Endodermal cell (in vitro differentiated cells): ENCODE measurements at places on chromosomes 12 and 14. TPM values are rescaled to one million over a fixed set of nuclear protein-coding genes. Genes with fewer than 3 reads are reported as not detected.

DNA sequence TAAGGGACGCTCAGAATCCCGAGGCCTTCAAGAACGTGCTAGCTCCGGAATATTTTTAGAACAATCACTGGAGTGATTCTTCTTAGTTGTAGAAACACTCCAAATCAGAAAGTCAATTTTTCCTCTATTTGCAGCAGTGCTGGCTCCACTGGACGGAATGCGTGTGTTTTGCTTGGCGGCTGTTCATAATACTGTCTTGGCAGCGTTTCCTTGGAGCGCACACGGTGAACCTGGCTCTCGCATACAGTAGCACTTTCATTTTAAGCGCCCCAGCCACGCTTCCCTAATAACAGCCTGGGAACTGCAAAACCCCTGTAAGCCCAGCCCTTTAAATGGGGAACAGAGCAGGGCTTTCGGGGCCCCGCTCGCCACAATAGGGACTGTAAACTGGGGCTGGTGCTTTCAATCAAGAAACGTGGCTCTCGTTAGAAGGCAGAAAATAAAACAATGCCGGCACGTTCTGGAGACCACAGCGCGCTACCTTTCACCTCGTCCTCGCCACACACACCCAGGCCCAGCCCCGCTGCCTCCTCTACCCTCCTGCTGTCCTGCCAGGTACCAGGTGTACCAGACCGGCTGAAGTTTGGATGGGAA lies 79.9 kb downstream of the BCL11B start:
- no peak for DNase-seq
- no peaks in the 10 kb centered on the region for H3K27me3 ChIP-seq
- no peaks in the 10 kb centered on the region for H3K36me3 ChIP-seq
- no peaks in the 10 kb centered on the region for H3K4me1 ChIP-seq
- peak overlapping the region; percentile 18 for H3K27ac ChIP-seq

GRCh38 chr12:127144770-127145169 lies 1122.2 kb upstream of the TMEM132C start:
- DNase-seq = no peak
- H3K4me1 ChIP-seq = peaks cover 5% of the 10 kb centered on the region
- no peaks in the 10 kb centered on the region for H3K36me3 ChIP-seq

GRCh38 chr12:22180705-22181104 lies 134.7 kb downstream of the CMAS start:
- H3K36me3 ChIP-seq = no peaks in the 10 kb centered on the region
- H3K27me3 ChIP-seq = no peaks in the 10 kb centered on the region
- DNase-seq = no peak

DNA sequence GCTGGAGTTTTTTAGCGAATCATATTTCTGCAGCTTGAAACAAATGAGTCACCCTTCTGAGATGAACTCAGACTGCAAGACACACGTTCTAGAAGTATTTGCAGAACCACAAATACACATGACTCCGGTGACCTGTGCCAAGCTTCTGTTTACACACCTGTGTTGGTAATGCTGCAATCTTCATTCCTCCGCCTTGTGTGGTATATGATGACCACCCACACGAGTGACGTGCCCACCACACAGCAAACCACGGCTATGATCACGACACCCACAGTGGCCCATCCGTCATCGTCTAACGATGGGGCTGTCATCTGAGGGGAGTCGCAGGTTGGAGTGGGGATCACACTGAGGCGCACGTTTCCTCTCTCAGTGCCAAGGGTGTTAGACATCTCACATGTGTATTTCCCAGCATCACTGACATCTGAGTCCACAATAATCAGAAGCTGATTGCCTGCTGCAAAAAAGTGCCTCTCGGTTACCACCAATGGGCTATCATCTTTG lies 43.0 kb downstream of the LRIG3 start:
- no peaks in the 10 kb centered on the region for H3K27me3 ChIP-seq
- H3K4me3 ChIP-seq = no peak overlapping the region
- peaks cover 100% of the 10 kb centered on the region for H3K36me3 ChIP-seq
- DNase-seq = no peak

EMP1 gene
- total RNA-seq = 0.59 and 0.97 TPM in 2 replicates

GRCh38 chr14:72120315-72120714 lies 188.1 kb downstream of the RGS6 start:
- no peak overlapping the region for H3K27ac ChIP-seq
- H3K27me3 ChIP-seq = no peaks in the 10 kb centered on the region
- no peak overlapping the region for H3K4me3 ChIP-seq

PRPH gene
- 0.25 and 0.51 TPM in 2 replicates for total RNA-seq

DNA sequence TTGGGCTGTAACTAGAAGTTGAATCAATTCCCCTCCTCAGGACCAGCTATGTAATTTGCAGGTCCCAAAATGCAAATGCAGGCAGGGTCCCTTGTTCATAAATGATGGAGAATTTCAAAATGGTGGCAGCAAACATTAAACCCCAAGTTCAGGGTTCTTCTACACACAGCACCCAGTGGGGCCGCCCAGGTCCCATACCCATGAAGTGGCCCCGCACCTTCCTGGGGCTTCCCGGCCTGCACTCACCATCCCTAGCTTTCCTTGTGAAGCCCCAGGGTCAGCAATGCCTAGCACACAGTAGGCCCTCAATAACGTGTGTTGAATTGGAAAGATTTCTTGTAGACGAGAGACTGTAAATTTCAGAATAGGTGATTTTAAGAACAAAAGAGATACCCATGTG lies 76.0 kb downstream of the NTF3 start:
- no peak overlapping the region for H3K4me3 ChIP-seq
- DNase-seq = no peak
- H3K4me1 ChIP-seq = no peaks in the 10 kb centered on the region
- no peak overlapping the region for H3K27ac ChIP-seq

DNA sequence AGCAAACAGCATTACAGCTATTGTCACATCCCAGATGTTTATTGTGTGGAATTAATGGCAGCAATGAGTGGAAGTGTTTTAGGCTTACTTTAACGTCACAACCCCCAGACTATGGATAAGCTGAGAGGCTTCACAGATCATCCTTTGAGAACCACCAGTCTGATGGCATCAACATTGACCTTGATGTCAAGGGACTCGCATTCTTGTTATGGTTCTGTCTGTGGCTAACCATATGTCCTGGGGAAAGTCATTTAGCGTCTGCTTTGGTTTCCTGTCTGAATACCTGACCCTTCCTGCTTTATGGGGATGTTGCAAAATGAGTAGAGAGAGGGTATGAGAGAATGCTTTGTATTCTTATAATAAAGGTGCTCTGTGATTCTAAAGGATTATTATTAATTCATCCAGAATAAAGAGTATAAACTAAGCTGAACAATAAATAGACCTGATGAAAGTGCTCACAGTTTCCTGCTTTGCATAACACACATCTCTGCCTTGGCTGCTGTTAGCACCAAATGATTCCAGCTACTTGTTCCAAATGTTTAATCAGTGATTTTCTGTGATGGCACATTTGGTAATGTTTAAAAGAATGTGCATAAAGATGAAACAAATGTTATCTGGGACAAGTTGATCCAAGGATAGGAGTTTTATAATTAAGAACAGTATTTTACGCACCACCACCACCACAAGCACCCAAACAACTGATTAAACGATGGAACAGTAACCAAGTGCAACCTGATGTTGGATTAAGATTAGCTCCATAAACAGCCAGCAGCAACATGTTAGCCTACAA lies 116.9 kb upstream of the LRIG3 start:
- H3K27me3 ChIP-seq = no peaks in the 10 kb centered on the region
- no peak overlapping the region for H3K27ac ChIP-seq

GRCh38 chr12:6941782-6942181 lies 1.8 kb upstream of the RNU7-1 start:
- peaks cover 42% of the 10 kb centered on the region for H3K36me3 ChIP-seq
- DNase-seq = no peak
- H3K4me3 ChIP-seq = no peak overlapping the region
- H3K4me1 ChIP-seq = peaks cover 13% of the 10 kb centered on the region
- H3K27me3 ChIP-seq = no peaks in the 10 kb centered on the region

DNA sequence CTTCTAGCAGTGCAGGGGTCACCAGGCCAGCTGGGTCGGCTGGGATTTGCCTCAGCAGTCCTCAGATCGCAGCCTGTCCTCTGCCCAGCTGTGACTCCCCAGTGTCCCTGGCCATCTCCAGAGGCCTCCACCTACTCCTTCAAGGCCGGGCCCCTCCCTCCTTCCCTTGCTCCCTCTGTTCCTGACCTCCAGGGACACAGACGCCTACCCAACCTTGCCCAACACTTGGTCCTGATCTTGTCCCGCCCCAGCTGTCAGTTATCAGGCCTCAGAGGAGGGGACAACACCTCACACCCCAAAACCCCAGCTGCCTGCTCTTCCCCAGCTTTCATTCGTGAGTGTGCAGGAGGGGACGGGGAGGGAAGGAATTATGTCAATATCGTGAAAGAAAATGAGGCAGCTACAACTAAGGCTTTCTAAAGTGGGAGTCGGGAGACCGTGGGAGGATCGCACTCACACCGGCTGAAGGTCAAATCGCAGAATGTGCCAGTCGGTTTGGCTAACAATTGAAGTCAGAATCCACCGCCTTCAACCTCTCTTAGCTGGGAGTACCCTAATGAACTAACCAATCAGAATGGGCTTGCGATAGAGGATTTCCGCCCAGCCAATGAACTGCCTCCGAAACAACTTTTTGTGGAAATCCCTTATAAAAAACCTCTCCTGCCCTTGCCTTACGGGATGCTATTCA lies 9.4 kb upstream of the PLBD2 start:
- DNase-seq = peak; percentile 81
- no peaks in the 10 kb centered on the region for H3K27me3 ChIP-seq
- H3K4me3 ChIP-seq = no peak overlapping the region
- H3K36me3 ChIP-seq = no peaks in the 10 kb centered on the region

LTBR gene
- 4.4 to 13.2 TPM (median 8.4 TPM) in 3 replicates for total RNA-seq

DNA sequence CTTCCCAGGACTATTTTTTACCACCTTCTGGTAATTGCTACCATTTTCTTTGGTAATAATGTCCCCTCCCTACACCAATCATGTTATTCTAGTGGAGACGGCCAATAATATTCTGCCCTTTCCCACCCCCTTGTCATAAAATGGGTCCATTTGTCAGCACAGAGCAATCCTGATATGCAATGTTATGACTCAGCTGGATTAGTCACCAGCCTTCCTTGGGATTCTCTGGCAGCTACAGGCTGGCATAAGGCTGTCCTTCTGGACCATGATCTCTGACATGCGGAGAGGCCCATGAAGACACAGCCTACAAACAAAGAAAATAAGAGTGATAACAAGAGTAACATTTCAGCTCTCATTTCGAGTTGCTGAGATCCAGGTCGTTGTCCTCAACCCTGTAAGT lies 222.0 kb upstream of the CPNE8 start:
- no peaks in the 10 kb centered on the region for H3K36me3 ChIP-seq
- H3K4me1 ChIP-seq = peaks cover 4% of the 10 kb centered on the region
- no peak overlapping the region for H3K27ac ChIP-seq
- DNase-seq = no peak
- no peaks in the 10 kb centered on the region for H3K27me3 ChIP-seq

GRCh38 chr12:89231686-89232085 lies 120.6 kb downstream of the DUSP6 start:
- no peak overlapping the region for H3K4me3 ChIP-seq
- no peak for DNase-seq
- no peaks in the 10 kb centered on the region for H3K36me3 ChIP-seq
- H3K27ac ChIP-seq = no peak overlapping the region
- no peaks in the 10 kb centered on the region for H3K4me1 ChIP-seq
- no peaks in the 10 kb centered on the region for H3K27me3 ChIP-seq

STXBP6 gene
- 0.64 to 1.5 TPM (median 0.65 TPM) in 3 replicates for total RNA-seq

DNA sequence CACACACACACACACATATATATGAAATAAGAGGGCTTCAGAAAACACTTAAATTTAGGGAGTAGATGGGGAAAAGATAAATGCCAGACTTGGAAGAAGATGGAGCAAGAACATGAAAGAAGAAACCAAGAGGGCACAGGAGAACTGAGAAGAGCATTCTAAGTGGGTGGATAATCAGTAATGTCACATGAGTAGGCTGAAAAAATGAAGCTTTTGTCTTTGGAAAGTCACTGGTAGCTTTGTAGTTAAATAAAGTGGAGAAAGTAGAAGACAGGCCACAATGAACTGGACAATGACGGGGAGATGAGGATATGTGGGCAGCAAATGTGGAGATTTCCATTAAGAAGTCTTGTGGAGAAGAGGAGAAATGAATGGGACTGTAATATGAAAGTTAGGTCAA lies 2.2 kb upstream of the ZC2HC1C start:
- no peak overlapping the region for H3K27ac ChIP-seq
- H3K36me3 ChIP-seq = no peaks in the 10 kb centered on the region
- no peaks in the 10 kb centered on the region for H3K4me1 ChIP-seq
- H3K4me3 ChIP-seq = no peak overlapping the region
- no peak for DNase-seq

SLC25A47 gene
- not detected in 2 replicates for total RNA-seq

- no peaks in the 10 kb centered on the region for H3K4me1 ChIP-seq
- no peaks in the 10 kb centered on the region for H3K27me3 ChIP-seq
- no peak for DNase-seq
- H3K36me3 ChIP-seq = peaks cover 13% of the 10 kb centered on the region
Observed at GRCh38 chr12:851343-851742, 98.2 kb downstream of the RAD52 start.
